Spinal cord (tissue), 10 donors: ENCODE measurements at places on chromosomes 2 and 18. TPM values are rescaled to one million over a fixed set of nuclear protein-coding genes. Genes with fewer than 3 reads are reported as not detected.

The TWIST2 gene
- polyA plus RNA-seq = 2.2 TPM

The TSPYL6 gene
- 0.14 TPM for polyA plus RNA-seq

The FSIP2 gene
- polyA plus RNA-seq = 1.2 TPM

The NDC80 gene
- polyA plus RNA-seq = 11.5 TPM

The MYO5B gene
- polyA plus RNA-seq = 3.1 TPM

The CTAGE1 gene
- not detected for polyA plus RNA-seq

The CD8A gene
- polyA plus RNA-seq = 3.9 TPM

The SAG gene
- polyA plus RNA-seq = 0.51 TPM

The CYP27C1 gene
- polyA plus RNA-seq = 3.3 TPM

The MARCHF4 gene
- 38.0 TPM for polyA plus RNA-seq

GRCh38 chr18:3255611-3256165 lies 6.2 kb upstream of the MYL12B start:
- no peak overlapping the region for H3K4me3 ChIP-seq
- H3K27me3 ChIP-seq = no peaks in the 10 kb centered on the region
- peaks cover 9% of the 10 kb centered on the region for H3K36me3 ChIP-seq
- DNase-seq = no peak

- no peaks in the 10 kb centered on the region for H3K27me3 ChIP-seq
- no peak overlapping the region for H3K27ac ChIP-seq
- H3K36me3 ChIP-seq = peaks cover 14% of the 10 kb centered on the region
- H3K4me3 ChIP-seq = no peak overlapping the region
- DNase-seq = no peak
These were observed 82.9 kb downstream of the KCTD1 start for GRCh38 chr18:26465431-26465830.

GRCh38 chr2:67954093-67954748 lies 108.6 kb downstream of the C1D start:
- DNase-seq = no peak
- H3K4me3 ChIP-seq = no peak overlapping the region
- H3K27me3 ChIP-seq = no peaks in the 10 kb centered on the region
- no peaks in the 10 kb centered on the region for H3K4me1 ChIP-seq
- H3K36me3 ChIP-seq = no peaks in the 10 kb centered on the region
- H3K27ac ChIP-seq = no peak overlapping the region

GRCh38 chr2:68889500-68889899 lies 18.3 kb upstream of the BMP10 start:
- DNase-seq = no peak
- H3K4me1 ChIP-seq = no peaks in the 10 kb centered on the region
- no peak overlapping the region for H3K27ac ChIP-seq
- no peaks in the 10 kb centered on the region for H3K27me3 ChIP-seq
- H3K4me3 ChIP-seq = no peak overlapping the region
- no peaks in the 10 kb centered on the region for H3K36me3 ChIP-seq

DNA sequence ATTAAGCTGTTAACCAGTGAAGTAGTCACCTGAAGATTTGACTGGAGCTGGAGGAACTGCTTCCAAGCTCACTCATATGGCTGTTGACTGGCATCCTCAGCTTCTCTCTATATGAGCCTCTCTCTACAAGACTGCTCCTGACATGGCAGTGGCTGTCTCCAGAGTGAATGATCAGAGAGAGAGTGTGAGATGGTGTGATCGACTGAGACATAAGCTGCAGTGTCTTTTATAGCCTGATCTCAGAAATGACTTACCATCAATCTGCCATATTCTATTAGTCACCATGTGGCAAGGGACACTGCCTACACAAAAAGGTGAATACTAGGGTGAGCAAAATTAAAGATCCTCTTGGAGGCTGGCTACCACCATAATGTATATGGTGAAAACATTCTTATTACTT lies 7.8 kb upstream of the RBMS1 start:
- no peaks in the 10 kb centered on the region for H3K4me1 ChIP-seq
- no peak for DNase-seq
- no peak overlapping the region for H3K27ac ChIP-seq
- H3K36me3 ChIP-seq = no peaks in the 10 kb centered on the region
- H3K27me3 ChIP-seq = no peaks in the 10 kb centered on the region

DNA sequence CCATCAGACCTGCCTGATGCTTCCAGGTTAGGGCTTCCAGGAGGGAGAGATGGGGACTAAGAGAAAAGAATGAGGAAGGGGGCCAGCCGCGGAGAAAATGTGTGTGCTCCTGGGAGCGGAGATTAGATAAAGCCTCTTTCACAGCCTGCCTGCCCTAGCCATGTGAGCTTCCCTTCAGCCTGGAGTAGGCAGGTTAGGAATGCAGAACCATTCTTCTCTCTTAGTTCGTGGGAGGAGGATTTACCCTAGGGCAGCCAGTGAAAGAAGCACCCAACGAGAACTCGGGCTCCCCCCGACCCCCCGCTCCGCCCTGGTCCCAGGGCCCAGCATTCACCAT lies 36.1 kb downstream of the POMC start:
- H3K4me3 ChIP-seq = no peak overlapping the region
- DNase-seq = no peak
- no peaks in the 10 kb centered on the region for H3K27me3 ChIP-seq

DNA sequence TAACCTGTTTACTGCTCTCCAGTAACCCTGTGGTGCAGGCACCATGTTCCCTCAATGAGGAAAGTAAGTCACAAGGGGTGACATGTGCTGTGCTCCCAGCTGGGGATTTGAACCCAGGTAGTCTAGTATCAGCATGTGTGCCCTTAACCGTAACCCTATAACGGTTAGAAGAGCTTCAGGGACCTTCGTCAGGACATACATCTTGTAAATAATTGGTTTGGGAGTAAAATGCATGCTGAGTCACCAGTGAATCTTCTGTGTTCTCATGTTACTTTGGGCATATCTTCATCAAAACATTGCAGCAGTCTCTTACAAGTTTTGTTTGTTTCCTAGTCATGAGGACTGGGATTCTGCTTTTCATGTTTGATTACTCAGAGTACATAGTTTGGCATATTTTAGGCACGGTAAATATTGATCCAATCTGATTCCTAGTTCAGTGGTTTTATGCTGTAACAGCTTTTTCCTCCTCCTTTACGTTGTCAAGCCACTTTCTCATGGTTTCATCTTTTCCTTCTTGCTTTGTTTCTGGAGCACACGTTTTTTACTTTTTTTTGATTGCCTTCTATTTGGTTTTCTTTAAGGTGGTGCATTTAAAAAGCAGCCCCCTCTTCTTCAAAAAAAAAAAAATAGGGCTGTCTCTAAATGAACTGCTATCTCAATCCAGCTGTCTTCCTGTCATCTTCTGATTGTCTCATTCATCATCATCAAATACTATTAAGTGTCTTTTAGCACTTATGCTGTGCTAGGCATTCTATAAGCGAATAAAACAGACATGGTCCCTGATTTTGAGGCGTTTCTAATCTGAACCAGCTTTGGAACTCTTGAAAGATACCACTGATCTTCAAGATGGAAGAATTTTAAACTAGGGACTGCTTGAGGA lies 50.4 kb downstream of the CLIP4 start:
- H3K4me1 ChIP-seq = no peaks in the 10 kb centered on the region
- H3K27me3 ChIP-seq = no peaks in the 10 kb centered on the region
- no peak overlapping the region for H3K4me3 ChIP-seq
- H3K27ac ChIP-seq = no peak overlapping the region

GRCh38 chr2:206611191-206611590 lies 31.1 kb upstream of the FAM237A start:
- no peaks in the 10 kb centered on the region for H3K27me3 ChIP-seq
- no peak overlapping the region for H3K27ac ChIP-seq
- no peak for DNase-seq
- no peak overlapping the region for H3K4me3 ChIP-seq

GRCh38 chr2:133841900-133842299 lies 273.6 kb upstream of the NCKAP5 start:
- H3K36me3 ChIP-seq = no peaks in the 10 kb centered on the region
- no peak overlapping the region for H3K4me3 ChIP-seq
- H3K27ac ChIP-seq = no peak overlapping the region
- no peaks in the 10 kb centered on the region for H3K27me3 ChIP-seq
- DNase-seq = no peak
- H3K4me1 ChIP-seq = peaks cover 9% of the 10 kb centered on the region

DNA sequence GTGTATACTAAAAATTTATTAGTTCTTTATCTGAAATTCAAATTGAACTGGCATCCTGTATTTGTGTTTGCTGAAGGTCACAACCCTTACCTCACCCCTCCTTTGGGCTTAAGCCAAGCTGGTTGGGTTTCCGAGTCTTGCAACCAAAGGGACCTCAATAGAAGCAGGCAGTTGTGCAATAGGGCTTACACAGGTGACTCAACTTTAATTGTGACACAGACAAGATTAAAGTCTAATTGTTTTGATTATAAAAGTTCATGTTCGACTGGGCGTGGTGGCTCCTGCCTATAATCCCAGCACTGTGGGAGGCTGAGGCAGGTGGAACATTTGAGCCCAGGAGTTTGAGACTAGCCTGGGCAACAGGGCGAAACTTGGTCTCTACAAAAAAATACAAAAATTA lies 71.5 kb downstream of the RAB31 start:
- H3K27me3 ChIP-seq = no peaks in the 10 kb centered on the region
- no peak overlapping the region for H3K4me3 ChIP-seq
- H3K36me3 ChIP-seq = no peaks in the 10 kb centered on the region
